Activated T-helper 1 cell treated with Interleukin-2 at 50 U/mL for 16 hours (primary cell): ENCODE measurements at places on chromosomes 1 and 21.

GRCh38 chr1:26125382-26125781 lies 13.8 kb downstream of the PDIK1L start:
- no peak for DNase-seq

DNA sequence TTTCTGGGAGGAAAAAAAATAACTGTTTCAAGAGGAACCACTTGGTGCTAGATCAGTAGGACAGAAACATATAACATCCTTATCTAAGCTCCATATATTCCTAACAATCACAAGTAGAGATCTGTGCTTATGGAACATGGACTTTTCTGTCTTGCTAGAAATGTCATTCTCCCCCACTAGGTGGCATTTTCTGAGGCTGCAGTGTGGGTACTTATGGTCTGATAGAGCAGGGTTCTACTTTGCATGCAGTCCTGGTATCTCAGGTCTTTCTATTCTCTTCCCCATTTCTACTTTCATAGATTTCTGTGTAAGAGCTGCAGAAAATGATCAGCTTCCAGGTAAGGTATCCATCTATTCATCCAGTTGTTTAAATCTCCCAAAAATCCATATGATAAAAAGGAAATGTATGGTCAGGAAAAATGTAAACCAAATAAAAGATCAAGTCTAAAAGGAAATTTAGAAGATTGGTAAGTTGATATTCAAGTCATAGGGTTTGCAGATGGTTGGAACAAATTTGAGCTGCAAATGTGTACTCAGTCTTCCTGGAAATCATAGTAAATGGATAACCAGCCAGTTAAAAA lies 1.5 kb downstream of the ZNF684 start:
- DNase-seq: no peak

- DNase-seq: no peak
Observed at GRCh38 chr21:36750576-36750959, 51.7 kb downstream of the SIM2 start.

DNA sequence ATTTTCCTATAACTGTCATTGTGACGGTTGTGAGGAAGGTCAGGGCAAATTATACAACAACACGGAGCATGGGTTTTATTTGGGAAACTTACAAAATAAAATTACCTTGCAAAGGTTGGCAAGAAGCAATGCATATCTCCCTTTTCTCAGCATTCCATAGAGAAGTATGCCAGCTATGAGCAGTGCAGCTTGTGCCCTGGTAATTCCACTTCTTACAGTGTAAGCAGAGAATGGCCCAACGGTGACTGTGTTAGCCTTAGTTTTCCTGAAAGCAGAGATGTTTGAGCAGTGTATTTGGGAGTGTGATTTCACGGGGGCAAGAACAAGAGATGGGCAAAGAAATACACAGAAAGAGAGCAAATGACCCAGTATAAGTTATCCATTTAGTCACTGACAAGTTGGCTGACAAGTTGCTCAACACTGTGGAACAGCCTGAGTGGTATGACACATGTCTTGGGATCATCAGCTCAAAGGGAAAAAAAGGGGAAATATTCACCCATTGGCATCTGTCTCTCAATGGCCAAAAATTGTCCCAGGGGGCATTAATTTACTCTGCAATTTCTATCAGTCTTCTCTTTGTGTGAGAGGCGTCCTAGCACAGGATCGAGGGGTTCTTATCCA lies 210.9 kb upstream of the NRIP1 start:
- DNase-seq: no peak

- DNase-seq: no peak
Observed at GRCh38 chr1:90753556-90753955, 36.5 kb upstream of the BARHL2 start.

- DNase-seq: no peak
Observed at GRCh38 chr1:19922015-19922688, 1.3 kb downstream of the PLA2G2E start.

DNA sequence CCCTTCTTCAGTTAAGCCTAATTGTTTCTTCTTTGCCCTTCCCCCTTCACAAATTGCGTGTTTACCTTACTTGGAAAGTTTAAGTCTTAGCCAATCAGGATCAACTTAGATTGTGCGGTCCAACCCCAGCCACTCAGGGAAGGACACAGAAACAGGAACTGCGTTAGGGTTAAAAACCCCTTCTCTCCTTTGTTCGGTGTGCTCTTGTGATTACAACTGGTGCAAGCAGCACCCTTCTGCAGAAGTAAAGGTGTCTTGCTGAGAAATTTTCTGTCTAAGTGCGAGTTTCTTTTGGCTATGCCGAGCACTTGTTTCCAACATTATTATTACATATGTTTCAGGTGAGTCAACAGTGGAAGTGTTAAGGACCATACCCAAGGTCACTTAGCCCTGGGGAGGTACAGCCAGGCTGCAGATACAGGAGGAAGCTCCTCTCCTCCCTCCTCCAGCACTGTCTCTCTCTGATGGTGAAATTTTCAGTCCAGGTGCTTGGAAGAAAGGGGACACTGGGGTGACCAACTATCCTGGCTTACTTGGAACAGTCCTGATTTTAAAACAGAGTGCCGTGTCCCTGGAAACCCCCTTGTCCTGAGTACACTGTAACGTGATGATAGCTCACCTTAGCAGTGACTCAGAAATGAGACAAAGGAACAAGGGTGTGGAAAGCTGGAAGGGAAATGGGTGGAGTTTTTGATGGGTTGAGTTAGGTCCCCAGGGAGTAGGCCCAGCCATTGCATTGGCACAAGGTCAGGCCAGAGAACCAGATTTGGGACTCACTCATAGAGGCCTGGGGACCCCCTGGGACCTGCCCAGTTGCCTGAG lies 68.7 kb upstream of the KLHDC7A start:
- DNase-seq: no peak

- DNase-seq: no peak
Observed at GRCh38 chr21:46051379-46051770, 46.5 kb upstream of the COL6A2 start.

- no peak for DNase-seq
Observed at GRCh38 chr1:76138217-76138616, 63.7 kb downstream of the ST6GALNAC3 start.

- peak; percentile 46 for DNase-seq
Observed at GRCh38 chr1:42456754-42457089, 379 bp downstream of the PPCS start.

- DNase-seq: no peak
Observed at GRCh38 chr1:45608175-45609156, 15.4 kb downstream of the CCDC17 start.

GRCh38 chr1:167790117-167790516 lies 68.3 kb downstream of the MPZL1 start:
- DNase-seq: no peak

DNA sequence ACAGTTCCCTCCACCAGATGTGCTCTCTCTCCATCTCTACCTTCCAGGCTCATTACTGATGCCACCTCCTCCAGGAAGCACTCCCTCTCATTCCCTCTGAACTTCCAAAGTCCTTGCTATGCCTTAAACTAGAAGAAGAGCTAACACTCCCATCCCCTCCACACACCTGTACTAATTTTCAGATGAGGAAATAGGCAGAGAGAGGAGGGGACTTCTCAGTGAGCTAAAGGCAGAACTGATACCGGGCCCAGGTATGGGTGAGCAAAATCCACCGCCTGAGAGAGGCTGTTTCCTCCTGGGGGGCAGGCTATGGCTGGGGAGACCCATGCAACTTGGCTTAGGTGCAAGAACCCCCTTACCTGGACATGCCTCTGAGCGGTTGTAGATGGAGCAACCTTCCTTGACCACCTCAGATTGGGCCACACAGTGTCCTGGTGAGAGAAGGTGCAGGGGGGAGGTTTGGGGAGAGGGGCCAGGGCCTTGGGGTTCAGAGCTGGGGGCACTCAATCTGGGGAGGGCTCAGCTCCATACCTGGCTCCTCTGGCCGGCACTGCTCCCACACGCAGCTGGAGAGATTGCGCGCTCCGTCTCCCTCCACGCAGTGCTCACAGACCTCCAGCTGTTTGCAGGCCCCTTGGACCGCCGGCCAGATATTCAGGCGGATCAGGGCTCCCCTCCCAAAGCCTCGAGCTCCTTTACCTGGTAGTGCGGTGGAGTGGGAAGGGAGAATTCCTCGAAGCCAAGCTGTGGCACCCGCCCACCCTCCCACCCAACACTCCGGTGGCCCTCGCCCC lies 967 bp downstream of the CD164L2 start:
- DNase-seq: no peak

- no peak for DNase-seq
Observed at GRCh38 chr1:207691841-207692240, 46.9 kb downstream of the CR1L start.

DNA sequence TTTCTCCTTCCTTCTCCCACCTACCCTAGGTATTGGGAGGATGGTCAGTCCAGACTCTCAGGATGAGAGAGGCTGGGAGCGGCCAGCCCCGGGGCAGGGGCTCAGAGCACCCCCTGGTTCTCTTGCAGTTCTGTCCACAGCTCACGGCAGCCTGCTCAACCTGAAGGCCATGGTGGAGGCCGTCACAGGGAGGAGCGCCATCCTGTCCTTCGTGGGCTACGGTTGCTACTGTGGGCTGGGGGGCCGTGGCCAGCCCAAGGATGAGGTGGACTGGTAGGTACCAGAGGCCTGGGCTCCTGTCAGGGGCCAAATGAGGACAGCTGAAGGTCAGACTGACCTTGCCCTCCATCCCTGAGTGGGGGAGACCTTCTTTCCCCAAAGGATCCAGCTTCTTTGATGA lies 4.2 kb downstream of the PLA2G2F start:
- DNase-seq: no peak
